Kasumi-1 (cell line): ENCODE measurements at places on chromosomes 5 and 9.

GRCh38 chr9:4303006-4303405, 3.1 kb upstream of the GLIS3 start:
- no peak for DNase-seq

- DNase-seq = no peak
Observed at GRCh38 chr9:3827175-3827574, 301.4 kb upstream of the RFX3 start.

DNA sequence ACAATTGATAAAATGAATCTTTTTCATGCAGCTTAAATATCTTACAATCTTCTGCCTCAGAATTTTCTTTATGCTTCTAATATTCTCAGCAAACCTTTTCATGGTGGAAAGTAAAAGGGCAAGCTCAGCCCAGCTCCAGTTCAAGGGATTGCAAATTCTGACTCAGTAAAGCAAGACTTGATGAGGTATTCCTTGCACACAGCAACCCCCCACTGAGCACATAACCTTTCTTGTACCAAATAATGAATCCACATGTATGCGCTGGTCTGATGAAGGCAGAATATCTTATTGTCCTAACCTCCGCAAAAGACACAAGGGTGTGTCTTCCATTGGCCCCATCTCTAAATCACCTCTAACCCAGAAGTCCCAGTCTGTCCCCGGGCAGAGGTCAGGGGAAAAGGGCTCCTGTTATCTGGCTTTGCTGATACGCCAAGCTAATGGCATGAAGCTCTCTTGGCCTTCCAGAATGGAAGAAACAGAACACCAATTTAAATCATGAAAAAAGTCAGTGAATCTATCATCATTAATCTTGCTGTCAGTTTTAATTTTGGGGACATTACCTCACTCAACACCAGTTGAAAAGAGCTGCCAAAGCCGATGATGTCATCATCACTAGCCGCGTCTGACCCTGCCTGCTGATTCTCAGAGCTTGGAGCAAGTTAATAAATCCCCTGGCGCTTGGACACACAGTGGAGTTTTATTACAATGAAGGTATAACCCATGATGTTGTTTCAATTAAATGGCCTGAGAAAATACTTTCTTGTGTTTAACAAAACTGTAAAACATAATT, 592.5 kb upstream of the CLINT1 start:
- DNase-seq = no peak

DNA sequence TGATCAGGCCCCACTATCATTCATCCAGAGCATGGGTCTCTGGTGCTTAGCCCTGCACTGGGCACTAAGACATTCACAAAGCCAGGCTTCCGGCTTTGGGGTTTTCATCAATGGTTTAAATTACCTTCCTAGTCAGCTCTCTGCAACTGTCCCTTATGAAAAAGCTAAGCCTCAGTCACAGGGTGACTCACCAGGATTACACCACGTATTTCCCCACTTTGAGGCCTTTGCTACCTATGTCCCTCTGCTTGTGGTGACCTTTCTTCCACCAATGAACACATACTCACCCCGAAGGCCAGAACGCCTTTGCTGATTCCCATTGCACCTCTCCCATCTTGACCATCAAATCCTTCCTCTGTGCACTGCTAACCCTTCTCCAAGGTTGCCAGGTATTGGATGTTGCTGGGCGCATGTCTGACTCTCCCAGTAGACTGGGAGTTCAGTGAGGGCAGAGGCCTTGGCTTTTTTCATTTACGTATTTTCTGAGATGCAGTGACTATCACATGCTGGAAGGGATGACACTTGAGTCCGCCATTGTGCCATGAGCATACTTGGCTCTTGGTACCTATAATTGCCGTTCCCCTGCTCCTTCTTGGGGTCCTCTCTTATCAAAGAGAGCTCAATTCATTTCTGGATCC, 58.7 kb upstream of the TNFSF8 start:
- DNase-seq = peak; percentile 28

GRCh38 chr9:4967523-4967922, 17.5 kb upstream of the JAK2 start:
- no peak for DNase-seq

DNA sequence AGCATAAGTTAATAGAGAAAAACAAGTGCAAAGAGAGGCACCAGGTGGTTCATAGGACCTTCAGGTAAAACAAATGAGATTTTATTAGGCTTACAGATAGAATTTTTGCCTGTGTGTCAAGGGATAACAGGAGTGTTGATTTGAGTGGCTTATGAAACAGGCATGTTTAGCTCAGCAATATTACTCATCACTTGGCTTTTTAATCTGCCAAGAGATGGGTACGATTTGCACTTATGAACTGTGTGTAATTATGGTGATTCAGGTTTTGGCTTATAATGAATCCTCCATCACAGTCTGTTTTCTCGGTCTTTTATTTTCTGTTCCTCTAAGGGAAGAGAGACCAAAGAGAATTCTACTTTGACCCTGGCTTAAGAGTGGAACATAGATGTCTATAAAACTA, 199.3 kb downstream of the DMRTA1 start:
- DNase-seq = no peak

GRCh38 chr9:96367943-96368342, 15.6 kb downstream of the SLC35D2 start:
- DNase-seq = no peak

DNA sequence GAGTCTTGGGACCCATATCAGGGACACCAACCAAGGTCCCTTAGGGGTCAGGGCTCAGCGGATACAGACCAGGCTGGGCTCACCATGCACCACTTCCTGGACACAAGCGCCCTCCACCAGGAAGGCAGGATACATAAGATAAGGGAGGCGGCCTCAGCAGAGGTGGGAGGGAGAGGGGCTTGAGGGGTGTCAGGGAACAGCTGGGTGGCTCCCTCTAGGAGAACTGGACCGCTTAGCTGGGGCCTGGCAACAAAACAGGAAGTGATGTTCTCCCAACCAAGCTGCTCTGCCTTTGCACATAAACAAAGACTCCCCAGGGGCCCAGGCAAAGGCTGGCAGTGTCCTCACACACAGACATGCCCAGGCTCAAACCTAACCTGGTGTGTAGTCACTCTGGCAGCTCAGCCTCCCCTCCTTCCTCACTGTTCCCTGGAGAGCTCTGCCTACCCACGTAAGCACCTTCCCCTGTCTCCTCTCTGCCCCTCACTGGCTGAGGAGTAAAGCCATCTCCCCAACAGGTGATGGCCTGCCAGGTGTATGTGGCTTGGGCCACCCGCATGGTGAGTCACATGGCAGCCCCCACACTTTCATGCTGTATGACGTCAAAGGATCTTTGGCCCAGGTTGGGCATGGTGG, 5.8 kb upstream of the BICD2 start:
- peak; percentile 48 for DNase-seq

DNA sequence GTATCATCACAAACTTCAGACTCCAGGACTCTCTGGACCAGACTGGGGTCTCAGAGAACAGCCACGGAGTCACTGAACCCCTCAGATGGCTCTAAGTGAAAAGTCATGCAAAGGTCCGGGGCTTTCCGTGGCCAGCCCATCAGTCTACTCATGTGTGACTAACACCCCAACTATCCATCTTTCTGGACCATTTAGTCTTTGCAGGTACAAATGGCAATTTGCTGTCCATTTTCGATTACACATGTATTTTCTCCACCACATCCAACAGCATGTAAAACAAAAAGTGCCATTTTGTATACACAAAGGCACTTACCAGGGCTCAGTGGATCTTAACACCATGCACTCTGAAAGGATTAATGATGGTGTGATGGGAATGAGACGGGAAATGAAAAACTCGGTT, 387.7 kb downstream of the BNC2 start:
- DNase-seq = no peak

DNA sequence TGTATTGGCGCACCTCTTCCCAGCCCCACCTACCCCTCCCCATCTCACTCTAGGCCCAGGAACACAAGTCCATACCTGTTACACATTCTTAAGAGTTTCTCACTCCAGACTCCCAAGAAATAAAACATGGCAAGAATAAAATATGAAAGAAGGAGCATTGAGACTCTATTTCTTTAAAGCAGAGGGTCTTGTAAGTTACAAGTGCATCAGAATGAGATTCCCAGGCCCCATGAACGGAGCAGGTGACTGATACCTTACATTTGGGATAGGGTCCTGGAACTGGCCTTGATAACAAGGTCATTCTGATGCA, 5.7 kb downstream of the EGR1 start:
- no peak for DNase-seq

DNA sequence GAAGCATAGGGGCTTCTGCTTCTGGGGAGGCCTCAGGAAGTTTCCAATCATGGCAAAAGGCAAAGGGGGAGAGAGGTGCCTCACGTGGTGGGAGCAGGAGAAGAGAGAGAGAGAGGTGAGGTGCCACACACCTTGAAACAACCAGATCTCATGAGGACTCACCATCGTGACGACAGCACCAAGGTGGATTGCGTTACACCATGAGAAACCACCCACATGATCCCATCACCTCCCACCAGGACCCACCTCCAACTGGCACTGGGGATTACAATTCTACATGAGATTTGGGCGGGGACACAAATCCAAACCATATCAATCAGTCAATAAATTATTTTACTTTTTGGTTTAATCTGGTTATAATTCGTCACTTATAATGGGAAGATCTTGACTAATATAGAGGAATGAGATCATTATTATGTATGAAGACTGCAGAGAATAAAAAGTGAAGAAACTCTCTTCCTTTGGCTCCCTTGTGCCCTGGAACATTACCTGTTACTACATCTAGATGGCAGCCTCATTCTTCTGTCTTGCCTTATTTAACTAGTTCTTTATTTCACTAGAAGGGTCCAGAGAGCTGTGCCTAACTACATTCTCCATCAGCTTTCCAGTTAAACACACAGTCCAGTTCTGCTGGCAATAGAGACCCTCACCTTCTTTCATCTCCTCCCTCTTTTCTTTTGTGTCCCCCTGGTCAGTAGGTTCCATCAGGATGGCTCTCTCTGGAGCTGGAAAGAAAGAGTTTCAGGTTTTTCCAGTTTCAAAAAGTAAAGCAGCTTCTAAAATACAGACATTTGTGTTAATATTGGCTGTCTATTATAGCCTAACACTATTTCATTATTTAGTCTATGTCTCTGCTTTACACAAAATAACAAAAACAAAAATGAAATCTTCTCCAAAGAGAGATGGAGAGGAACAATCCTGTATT, 21.7 kb upstream of the SPINK7 start:
- DNase-seq = peak; percentile 64

GRCh38 chr9:124218987-124219461, 38.7 kb upstream of the NEK6 start:
- no peak for DNase-seq

DNA sequence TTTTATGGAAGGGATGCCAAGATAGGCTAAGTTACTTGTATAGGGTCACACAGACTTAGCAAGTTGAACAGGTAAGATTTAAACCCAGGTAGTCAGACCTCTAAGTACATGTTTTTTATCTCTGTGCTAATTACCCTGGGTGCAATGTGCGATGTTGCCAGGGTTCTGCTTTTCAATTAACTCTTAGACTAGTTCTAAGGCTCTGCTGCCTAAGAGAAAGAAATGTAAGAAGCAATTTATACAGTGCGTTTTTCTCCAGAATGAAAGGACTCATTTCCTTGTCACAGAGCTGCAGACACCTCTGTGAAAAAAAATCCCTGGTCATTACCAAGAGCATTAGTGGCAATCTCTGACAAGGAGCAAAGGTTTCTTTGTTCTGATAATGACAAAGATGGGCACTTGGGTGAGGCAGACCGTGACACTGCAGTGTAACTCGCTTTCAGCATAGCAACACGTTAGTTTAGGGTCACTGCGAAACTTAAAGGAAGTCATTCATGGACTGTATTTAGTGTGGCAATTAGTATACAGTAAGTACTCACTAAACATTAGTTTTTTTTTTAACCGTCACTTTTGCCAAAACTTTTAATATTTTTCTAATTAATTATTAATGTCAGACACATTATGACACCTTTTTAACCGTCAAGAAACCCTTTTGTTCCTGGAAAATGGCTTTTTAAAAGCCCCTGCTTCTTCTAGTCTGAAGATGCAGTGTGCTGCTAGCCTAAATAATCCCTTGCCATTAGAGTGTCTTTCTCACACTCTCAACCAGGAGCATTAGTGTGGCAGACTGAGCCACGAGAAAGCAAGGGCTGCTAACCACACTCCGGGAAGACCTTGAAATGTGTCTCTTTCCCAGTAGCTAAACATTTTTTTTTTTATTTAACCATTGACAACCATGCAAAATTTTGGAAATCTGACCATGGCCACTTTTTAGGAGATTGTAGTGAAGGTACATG, 520.0 kb upstream of the C9orf72 start:
- DNase-seq = no peak

GRCh38 chr5:147427521-147428401, 82.1 kb downstream of the DPYSL3 start:
- no peak for DNase-seq

DNA sequence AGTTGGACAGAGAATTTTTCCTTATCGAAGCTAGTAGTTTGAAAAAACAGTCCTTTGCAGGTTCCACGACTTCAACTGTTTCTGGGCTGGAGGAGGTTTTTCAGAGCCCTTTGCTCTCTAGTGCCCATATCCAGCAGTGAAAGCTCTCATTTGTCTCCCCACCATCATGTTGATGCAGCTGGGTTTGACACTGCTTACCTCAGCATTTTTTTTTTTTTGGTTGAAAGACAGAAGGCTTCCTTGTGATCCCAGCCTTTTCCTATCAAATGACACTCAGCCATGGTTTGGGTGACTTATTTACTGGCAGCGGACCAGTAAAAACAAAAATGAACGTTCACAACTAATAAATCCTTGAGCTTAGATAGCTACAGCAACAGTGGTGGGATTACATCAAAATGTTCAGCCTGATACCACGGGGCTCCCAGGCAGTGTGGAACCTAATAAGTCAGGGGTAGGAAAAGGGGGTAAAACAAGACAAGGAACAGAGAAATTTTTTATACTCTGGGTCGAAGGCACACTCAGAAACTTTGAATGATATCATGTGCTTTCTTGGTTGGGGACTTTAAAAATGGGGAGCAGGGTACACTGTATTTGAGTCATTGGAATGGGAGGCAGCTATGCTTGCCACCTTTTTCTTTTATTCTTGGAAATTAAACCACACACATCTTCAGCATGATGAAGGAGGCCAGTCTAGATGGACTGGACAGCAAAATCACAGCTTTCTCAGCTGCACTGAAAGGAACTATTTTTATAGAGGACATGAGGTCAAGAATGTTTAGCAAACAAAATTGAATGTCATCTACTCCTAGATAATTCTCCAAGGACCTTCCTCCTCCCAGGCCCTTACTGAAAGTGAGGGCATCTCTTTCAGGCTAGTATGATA, 308.9 kb upstream of the MPDZ start:
- DNase-seq = no peak

DNA sequence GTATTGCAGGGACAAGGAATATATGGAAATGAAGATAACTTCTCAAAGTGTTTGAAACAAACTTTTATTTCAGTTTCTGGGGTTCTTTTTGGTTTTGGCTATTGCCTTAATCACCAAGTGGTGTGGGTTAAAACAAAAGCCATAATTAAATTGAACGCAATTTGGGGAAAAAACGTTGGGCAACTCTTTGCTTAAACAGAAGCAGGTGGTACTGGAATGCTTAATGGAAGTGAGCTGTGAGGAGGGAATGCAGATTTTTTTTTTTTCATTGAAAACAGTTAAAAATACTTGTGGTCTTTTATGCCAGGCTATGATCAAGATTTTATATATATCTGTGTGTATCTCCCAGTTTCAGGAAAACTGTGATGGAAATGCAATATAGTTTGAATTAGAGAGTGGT, 195.7 kb upstream of the TUT7 start:
- no peak for DNase-seq

GRCh38 chr9:25700430-25700829, 22.2 kb upstream of the TUSC1 start:
- DNase-seq = no peak
